ENCODE measurements at places on chromosomes 1 and 21.

DNA sequence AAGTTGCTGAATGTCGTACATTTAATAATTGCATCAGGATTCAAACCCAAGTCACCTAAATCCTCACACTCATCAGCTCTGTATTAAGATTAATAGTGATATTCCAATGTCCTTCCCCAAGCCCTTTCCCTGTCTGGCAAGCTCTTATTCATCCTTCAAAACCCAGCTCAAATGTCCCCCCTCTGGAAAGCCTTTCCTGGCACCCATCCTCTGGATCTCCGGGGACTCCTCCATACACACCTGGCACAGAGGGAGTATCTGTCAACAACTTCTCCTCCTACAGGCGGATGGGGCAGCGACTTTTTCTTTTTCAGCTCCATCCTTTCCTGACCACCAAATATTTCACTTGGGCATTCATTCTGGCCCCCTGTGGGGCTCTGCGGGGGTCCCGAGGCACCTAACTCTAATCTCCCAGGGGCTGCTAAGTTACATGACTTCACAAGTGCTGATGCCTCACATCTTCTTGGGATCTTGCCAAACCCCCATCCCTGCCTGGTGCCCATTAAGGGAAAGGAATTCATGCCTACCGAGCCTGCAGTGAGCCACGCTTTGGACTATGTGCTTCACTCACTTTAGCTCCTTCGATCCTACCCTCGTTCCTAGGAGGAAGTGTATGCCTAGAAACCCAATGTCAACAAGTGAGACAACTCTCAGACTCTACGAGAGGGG, 15.2 kb downstream of the TINAGL1 start:
- DNase-seq = no peak

GRCh38 chr21:35615325-35615724, 445.0 kb downstream of the SETD4 start:
- DNase-seq = no peak

DNA sequence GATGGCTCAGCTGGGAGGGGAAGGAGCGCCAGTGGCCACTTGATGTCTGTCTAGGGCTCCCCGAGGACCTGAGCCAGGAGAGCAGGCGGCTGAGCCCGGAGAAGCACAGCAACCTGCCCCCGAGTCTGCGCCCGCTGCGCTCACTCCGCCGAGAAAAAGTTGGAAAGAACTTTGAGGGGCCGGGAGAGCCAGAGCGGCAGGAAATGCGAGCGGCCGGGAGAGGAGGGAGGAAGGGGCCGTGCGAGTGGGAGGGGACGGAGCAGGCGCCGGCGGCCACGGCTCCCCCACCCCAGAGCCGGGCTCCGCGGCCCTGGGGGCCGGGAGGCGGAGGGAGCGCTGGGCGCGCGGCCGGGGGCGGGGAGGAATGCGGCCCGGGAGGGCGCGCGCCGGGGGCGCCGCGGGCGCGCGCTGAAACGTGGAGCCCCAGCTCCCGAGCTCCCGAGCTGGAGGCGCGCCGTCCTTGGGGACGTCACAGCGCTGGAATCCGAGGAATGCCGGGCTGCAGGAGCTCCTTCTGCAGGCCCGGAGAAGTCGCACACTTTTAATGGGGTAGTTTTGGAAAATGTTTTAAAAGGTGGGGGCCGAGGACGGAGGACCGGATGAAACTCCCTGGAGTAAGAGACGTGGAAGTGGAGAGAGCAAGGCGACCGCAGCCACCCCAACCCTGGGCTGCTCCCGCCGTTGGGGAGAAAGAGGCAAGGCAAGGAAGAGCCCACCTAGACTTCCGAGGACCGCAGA, at the start of gene PTPN14:
PTPN14 (minus strand) TSS at position 167 of the 738 bp plus-strand sequence. CDS start 86,799 bp downstream, outside the sequence.
- DNase-seq = peak; percentile 82

DNA sequence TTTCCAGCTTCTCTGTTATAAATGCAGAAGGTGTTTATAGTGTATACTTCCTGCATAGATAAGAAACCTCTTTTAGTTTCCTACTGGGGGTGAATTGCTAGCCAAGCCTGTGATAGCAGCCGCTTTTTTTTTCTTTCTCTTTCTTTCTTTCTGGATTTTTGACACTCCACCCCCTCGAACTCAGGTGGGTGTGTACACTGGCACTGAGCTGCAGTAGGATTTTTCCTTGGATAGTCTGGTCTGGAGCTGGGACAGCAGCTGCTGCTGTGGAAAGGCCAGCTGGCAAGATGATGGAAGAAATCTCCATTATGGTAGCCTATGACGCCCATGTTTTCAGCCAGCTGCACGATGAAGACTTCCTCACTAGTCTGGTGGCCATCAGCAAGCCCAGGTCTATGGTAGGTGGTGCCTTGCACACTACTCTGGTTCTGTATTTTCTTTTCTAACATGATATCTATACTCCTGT, 122.5 kb upstream of the CACYBP start:
- no peak for DNase-seq

- no peak for DNase-seq
Observed at GRCh38 chr1:172276120-172276818, 144.2 kb upstream of the C1orf105 start.

GRCh38 chr1:23242414-23242813, 25.1 kb upstream of the HTR1D start:
- no peak for DNase-seq

DNA sequence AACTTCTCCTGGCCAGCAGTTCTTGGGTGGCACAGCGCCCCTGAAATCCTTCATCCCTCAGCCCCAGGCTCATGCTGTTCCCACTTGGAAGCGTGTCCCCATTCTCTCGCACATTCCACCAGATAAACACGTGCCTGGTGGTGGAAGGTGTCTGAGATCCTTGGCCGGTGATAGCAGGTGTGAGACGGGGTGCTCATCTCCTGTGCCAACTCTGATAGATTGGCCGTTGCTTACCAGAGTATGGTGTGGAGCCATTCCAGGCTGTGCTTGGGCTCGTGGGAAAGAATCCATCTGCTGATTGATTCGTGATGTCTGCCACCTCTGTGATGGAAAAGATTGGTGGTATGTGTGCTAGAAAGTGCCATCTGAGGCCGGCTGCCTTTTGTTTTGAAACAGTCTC, 22.2 kb downstream of the ACTL8 start:
- no peak for DNase-seq

DNA sequence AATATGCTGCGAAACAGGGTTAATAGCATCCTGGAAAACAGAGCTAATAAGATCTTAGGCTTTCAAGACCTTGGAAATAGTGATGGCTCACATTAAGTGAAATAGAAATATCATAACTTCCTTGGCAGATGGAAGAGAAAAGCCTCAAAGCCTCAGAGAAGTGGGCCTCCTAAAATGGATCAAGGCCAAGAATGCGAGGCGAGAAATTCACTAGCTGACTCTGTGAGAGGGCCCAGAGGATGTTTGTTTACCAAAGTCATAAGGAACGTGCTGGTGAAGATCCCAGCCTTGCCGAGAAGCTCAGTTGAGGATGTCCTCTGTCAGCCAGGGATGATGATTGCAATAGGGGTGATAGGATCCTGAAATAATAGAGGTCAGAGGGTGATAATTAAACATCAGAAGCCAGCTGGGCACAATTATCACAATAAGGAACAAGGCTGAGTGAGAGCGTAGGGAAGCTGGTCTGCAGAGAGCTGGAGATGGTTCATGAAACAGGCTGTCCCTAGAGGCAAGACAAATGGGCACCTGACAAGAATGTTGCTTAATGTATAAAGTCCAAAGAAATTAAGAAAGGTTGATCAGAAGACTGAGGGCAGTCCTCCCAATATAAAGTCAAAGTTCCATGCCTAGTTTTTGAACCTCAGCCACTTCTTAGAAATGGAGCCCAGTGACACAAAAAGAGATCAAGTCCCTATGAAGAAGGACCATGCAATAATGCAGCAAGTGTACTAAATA, 101.7 kb upstream of the COG2 start:
- no peak for DNase-seq

- no peak for DNase-seq
Observed at GRCh38 chr21:31184459-31184858, 146.2 kb upstream of the KRTAP19-8 start.

Measured in HS-5 (cell line).